A172 (cell line): ENCODE measurements at places on chromosomes 3 and 15. TPM values are rescaled to one million over a fixed set of nuclear protein-coding genes. Genes with fewer than 3 reads are reported as not detected.
A peak's percentile ranks its signal among the peaks of the same experiment; 100 is the strongest.

The FAM81A gene
- total RNA-seq = 0.78 and 1.3 TPM in 2 replicates

GRCh38 chr15:70203981-70204560, 106.4 kb upstream of the TLE3 start:
- DNase-seq = no peak

The KCNMB3 gene
- 2.4 and 3.5 TPM in 2 replicates for total RNA-seq

GRCh38 chr3:71681224-71681668, 44.0 kb downstream of the EIF4E3 start:
- DNase-seq = peak; percentile 41

DNA sequence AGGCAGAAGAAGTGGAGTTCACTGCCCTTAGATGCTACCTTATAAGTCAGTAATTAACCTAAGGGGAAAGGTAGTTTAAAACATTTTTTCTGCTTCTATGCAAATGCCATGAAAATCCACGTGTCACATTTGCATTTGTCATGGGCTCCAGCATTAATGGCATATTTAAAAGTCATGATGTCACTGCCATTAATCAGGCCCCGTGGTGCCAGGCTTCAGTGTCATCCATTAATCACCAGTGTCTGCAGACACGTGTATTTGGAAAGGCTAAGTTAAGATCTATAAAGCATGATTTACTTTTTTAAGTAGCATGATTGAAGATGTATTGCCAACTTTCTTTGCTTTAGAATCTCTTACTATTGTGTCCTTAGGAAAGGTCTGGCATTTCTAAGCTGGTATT, 857.8 kb downstream of the TUSC7 start:
- no peak for DNase-seq
